Pulmonary artery endothelial cell (primary cell): ENCODE measurements at places on chromosomes 13 and 19. TPM values are rescaled to one million over a fixed set of nuclear protein-coding genes. Genes with fewer than 3 reads are reported as not detected.

UBA52 gene
- 882 and 970 TPM in 2 replicates for total RNA-seq

ZNF440 gene
- total RNA-seq: 6.3 and 10.5 TPM in 2 replicates

KLF1 gene
- not detected in 2 replicates for total RNA-seq

ZNF433 gene
- 2.4 and 2.6 TPM in 2 replicates for total RNA-seq

OR7A5 gene
- not detected in 2 replicates for total RNA-seq
